Lung (tissue), 17 donors: ENCODE measurements at places on chromosomes 5 and 9. TPM values are rescaled to one million over a fixed set of nuclear protein-coding genes. Genes with fewer than 3 reads are reported as not detected.

The BASP1 gene
- 42.7 TPM for total RNA-seq

The PCDHA9 gene
- total RNA-seq, result 0.49 TPM

The DNAH5 gene
- total RNA-seq, result 29.3 TPM

The MRPL50 gene
- total RNA-seq, result 23.0 TPM

The ZNF483 gene
- total RNA-seq, result 4.8 TPM

The TAF11L5 gene
- not detected for total RNA-seq

GRCh38 chr5:126020770-126021169 lies 402.4 kb upstream of the GRAMD2B start:
- DNase-seq, result no peak

GRCh38 chr9:76799473-76799872 lies 35.2 kb downstream of the PCA3 start:
- DNase-seq, result no peak

DNA sequence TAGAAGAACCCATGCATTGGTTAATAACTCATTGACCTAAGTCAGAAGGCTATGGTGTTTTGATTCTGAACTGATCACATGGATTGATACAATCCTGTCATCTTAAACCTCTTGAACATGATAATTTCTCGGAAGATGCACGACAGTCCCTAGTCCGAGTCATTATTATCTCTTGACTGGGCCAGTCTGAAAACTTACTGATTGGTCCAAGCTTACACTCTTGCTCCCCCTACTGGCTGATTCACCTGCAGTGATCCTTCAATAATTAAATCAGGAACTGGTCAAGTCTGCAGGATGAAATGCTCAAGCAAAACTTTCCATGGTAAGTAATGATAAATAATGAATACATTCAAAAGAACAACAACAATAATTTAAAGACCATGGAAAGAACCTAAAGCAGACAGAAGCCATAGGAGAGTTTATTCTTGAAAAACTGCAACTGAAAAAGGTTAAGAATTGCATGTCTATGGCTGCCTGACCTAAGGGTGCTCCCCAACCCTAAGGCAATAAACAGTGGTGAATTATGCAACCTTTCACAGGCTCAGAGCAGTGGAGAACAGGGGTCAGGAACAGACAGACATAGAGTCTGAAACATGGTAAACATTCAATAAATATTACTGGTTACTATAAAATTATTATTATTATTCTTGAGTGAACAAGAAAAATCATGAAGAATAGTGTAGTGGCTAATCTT lies 79.3 kb downstream of the BRINP1 start:
- peak; percentile 45 for DNase-seq

DNA sequence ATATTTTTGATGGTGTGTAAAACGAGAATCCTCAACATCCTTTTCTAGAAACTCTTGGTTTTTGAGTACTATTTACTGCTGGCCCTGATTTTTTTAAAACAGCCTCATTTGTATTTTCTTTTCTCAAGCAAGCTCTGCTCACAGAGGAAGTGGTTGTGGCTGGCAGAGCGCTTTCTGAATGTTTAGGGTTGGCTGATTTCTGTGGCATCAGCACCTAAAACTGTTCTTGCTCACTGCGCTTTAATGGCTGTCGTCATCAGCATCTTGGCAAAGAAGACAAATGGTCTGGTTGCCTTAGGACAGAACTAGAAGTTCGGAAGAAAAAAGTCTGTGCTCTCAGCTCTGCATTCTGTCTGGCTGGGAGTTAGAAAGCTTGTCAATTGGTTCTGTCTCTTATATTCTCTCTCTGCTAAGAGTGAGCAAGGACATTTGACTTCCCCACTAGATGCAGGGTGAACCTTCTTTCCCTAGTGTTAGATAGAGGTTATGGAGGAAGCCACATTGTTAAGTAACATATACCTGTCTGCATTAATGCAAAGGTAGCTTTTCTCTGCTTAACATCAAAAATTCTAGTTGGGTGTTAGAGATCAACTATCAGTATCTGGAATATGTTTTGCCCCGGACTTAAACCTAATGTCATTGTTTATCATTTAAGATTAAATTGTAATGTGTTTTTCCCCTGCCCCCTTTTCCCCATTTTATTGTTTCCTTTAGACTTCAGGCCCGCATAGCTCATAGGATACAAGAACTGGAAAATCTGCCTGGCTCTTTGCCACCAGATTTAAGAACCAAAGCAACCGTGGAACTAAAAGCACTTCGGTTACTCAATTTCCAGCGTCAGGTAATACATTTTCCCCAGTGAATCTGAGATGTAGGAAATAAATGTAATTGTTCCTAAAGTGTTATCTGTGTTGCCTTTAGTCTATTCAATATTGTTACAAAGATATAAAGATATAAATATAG lies 39.0 kb downstream of the SMARCA2 start:
- peak; percentile 21 for DNase-seq

DNA sequence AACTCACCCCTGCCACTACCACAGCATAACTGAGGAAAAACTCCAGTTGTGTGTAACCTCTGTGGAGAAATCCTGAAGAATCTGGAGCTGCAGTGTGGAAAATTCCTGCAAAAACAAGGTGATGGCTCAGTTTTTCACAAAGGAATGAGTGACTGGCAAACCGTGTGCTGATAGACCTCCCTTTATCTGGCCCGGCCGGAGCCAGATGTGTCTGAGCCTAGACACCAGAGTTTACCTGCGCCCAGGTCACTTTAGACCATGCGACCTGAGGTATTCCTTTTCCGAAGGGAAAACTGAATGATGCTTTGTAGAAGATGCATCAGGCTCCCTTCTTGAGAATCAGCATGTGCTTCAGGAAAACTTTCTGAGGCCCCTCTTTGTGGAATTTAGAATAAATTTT lies 16.2 kb downstream of the SLC25A48 start:
- no peak for DNase-seq

- no peak for DNase-seq
Measured at GRCh38 chr9:74443036-74443750, 53.9 kb upstream of the RORB start.

DNA sequence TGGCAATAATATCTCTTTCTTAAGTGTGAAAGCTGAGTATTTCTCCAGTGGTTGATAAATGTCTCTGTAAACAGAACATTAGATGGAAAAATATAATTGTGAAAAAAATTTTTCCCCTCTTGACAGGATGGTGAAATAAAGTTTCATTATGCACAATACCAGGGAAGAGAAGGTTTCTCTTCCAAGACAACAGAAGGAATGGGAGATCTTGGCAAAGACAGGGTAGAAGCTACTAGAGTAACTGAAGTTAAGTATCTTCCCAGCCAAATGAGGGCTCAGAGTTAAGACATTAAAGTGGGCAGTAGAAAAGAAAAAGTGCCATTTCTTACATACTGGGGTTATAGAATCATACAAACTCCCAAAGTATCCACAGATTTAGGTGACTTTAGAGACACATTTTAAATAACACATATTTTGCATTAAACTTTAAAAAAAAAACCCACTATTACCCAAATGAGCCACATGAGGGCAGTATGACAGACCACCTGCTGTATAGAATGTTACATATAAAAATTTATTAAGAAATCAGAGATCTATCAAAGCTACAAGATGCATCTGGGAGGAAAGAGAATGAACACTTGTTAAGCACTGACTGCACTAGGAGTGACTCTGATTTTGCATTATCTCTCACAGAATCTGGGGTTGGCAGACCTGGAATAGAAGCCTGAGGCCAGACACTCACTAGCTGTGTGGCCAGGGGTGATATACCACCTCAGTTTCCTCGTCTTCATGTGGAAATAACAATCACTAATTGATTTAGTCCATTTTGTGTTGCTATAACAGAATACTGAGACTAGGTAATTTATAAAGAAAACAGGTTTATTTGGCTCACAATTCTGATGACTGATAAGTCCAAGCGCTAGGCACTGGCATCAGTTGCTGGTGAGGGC lies 98.5 kb downstream of the ARSB start:
- DNase-seq, result peak; percentile 40

DNA sequence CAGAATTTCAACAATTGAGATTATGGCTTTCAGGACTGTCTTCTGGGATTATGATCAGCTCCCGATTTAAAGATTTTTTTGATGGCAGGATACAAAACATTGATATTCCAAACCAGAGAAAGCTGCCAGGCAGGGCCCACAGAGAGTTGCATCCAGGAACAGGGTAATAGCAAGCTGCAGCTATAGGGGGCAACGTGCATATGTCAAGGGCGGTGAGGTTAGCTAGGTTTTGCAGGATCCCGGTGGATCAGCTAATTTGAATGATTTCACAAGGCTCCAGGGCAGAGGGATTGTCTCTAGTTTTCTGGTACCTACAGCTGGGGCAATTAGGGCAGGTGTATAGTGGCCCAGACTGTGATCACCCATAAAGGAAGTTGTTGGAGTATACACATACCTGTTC lies 339.4 kb downstream of the CHSY3 start:
- no peak for DNase-seq

DNA sequence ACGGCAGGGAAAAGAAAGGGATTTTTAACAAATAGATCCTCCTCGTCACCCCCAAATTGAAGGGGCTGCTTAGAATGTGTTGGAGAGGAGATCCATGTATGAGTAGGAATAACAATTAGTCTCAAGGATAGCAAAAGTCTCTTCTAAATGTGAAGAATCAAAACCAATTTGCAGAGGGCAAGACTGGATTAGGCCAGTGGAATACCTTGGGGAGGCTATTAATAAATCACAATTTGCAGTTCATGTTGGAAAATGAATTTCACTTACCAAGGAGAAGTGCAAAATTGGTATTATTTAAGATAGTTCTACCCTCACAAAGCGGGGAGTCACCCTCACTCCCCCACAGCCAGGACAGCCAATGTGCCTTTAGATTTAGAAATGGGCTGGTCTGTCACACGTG lies 299.8 kb upstream of the SLC30A5 start:
- DNase-seq, result no peak

DNA sequence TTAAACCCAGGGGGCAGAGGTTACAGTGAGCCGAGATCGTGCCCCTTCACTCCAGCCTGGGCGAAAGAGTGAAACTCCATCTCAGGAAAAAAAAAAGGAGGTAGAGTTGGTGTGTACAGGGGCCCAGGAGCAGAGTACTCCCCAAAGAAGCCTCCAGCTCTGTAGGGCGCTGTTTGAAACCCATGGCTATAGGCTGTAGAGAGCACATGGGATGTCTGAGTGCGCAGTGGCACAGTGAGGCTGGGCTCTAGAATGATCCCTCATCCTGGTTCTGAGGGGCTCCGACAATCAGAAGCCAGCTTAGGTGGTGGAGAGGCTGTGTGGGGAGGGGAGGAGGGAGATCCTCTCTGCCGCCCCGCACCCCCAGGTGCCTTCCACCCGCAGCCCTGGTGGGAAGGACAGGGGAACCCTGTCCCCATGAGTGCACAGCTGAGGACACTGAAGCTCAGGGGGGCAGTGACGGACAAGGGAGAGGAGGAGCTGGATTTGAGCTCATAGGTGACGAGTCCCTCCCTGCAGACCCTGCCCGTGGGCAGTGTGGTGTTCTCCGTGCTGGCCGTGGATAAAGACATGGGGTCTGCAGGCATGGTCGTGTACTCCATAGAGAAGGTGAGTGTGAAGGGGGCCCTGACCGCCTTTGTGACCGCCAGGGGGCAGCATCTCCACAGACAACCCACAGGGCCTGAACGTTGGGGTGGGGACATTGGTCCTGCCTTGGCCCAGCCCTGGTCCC lies 24.6 kb downstream of the CDHR2 start:
- peak; percentile 43 for DNase-seq

GRCh38 chr5:139417214-139417613 lies 13.3 kb upstream of the SPATA24 start:
- peak; percentile 72 for DNase-seq

DNA sequence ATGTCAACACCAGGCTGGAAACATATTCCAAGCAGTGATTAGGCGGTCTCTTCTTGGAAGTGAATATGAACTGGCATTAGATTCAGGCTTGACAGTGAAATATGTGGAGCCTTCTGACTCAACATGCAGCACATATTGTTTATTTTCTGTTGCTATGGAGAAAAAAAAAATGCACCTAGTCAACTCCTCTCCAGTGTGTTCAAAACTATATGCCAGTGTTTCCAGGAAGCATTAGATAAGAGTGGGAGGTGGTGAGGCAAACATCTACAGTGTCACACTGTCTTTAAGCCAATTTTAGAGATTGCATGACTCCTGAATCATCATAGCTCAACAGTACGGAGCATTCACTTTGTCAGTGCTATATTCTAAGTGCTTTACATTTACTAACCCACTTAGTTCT lies 117.9 kb downstream of the HCN1 start:
- DNase-seq, result no peak

GRCh38 chr5:121138495-121138907 lies 674.4 kb downstream of the PRR16 start:
- DNase-seq, result no peak

DNA sequence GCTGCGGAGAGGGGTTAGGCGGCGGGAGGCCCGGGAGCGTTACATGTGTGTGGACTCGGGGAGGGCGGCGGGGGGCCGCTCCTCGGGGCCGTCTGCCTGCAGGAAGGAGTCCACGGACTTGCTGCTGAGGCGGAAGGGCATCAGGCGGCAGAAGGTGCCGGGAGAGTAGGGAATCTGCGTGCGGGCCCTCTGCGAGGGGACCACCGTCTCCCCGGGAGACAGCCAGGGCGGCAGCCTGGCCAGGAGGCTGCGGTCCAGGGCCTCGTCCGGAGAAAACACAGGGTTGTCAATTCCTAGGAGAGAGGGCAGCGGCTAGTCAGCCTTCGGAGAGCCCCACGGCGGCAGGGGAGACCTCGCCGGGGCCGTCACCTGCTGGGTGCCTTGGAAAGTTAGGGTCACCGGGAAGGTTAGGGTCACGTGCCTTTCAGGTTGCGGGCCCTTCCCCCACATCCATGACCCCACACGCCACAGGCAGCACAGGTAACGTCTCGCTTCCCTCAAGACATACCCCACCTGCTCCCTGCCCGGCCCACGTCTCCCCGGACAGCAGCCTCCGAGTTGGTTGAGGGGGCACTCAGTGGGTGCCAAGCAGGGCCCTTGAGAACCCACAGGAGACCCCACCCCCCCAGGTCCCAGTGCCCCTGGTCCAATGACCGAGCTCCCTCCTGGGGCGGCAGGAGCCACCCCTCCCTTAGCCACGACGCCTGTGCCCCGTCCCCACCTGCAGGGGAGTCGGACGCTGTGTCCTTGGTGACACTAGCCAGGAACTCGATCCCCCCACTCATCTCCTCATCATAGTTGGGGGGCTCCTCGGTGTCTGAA lies 32.1 kb downstream of the EXOC3 start:
- peak; percentile 14 for DNase-seq

- no peak for DNase-seq
Measured at GRCh38 chr5:164951570-164951969, 1446.2 kb downstream of the MAT2B start.

DNA sequence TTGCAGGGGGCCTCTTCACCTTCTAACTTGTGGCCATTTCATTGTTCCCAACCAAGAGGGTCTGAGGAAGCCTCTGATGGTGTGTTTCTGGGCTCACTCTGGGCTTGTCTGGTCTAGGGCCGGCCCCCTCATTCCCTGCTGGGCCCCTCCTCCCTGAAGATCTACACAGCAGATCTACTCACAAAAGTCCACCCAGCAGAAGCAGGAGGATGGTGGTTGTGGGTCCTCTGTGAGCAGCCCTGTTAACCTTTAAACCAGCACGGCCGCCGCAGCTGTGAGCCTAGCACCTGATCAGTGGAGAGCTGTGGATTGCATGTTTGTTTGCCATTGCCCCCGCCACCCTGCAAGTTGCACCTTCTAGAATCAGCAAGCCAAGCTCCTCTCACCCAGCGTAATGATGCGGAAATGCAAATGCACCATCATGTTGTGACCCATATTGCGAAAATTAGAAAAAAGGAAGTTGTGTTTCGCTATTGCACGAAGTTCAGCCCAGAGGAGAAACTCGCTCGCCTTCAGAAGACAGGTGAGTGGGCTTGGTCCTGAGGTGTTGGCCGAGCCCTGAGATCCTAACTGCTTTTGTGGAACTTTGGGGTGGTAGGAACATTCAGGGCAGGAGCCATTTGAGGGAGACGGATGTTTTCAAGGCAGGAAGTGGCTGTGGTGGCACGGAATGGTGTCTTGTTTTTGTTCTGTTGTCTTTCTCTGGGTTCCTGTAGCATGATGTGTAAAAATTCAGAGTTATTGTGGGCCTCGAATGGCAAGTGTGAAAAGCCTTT lies 16.7 kb downstream of the FGD3 start:
- DNase-seq, result no peak
